ENCODE measurements at places on chromosomes 1 and 21.

- DNase-seq: no peak
Observed at GRCh38 chr1:213996320-213997037, 8.7 kb downstream of the PROX1 start.

DNA sequence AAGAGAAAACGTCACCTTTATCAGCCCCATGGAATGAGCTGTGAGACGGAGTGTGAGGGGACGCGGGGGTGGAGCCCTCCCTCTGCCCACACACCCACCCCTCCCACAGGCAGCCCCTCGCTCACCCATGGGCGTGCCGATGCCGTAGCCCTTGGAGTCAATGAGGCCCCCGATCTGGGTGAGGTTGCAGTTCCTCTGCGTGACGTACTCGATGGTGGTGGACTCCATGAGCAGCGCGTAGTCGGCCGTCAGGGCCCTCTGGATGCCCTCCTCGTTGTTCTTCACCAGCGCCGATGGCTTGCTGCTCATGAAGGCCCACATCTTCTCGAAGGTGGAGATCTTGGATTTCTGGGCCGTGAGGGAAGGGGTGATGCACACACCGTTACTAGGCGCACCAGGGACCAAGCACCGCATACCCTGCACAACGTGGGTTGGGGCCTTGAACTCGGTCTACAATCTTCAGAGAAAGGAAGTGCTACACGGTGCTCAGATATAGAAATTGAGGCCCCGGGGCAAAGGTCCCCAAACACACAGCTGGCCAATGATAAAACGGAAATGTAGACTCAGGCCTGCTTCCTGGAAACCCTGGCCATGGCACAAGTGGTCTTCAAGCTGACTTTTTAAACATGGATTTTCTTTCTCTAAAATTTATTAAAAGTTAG is 228.2 kb downstream of the GRIK3 start:
- DNase-seq: no peak

- no peak for DNase-seq
Observed at GRCh38 chr1:201326710-201327109, 43.4 kb downstream of the PKP1 start.

- DNase-seq: no peak
Observed at GRCh38 chr1:231507476-231508355, 20.8 kb upstream of the TSNAX start.

DNA sequence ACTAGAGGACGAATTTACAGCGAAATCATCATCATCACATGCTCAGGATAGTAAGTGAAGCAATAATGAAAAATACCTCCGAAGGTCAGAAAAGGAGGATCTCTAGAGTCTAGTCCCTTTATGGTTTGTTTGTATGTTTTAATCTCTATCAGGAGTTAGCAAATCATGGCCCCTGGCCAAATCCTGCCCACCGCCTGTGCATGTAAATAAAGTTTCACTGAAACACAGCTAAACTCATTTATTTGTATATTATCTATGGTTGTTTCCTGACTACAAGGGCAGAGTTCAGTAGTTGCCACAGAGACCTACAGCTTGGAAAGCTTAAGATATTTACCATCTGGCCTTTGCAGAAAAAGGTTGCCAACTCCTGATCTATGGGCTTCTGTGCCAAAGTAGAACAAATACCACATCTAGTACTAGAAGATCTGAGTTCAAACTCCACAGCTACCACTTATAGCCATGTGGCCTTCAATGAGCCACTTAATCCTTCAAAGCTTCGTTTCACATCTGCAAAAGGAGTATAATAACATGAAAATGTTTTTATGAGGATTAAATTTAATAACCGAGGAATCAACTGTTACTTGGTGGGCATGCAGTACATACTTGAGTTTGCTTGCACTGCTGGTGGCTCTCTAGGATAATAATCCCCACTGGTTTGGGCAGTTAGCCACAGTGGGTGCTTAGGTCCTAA is 94.0 kb upstream of the KIF26B start:
- no peak for DNase-seq

DNA sequence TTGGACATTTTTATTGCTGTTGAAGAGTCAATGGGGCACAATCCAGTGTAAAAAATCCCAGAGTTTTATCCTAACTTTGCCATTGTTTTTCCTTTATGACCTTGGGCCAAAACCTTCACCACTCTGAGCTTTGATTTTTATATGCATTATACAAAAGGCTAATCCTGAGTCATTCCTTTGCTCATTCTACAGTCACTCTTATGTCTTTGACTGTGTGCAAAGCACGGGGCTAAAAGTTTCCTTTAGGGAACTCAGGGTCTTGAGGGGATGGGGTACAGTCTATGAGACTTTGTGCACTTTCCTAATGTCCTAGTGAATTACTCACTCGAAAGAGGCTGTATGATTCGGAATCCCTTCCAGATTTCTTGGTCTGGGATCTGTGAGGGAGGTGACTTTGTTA is 543.2 kb upstream of the CAMK1G start:
- no peak for DNase-seq

GRCh38 chr1:111204201-111204982 is 3.9 kb upstream of the DENND2D start:
- peak; percentile 51 for DNase-seq

- no peak for DNase-seq
Observed at GRCh38 chr1:4062992-4063391, 162.9 kb upstream of the C1orf174 start.

DNA sequence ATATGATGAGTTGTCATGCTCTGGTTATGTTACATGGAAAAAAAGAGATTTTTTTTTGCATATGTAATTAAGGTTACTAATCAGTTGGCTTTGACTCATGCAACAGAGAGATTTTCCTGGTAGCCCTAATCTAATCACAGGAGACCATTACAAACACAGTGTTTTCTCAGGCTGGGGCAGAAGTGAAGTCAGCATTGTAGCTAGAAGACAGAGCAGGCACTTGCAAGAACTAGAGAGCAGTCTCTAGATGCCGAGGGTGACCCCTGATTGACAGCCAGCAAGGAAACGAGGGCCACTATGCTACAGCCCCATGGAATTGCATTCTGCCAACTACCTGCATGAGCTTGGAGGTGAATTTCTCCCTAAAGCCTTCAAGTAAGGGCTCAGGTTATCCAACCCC is 151.3 kb downstream of the RUNX1 start:
- no peak for DNase-seq

GRCh38 chr1:223214261-223214807 is 71.3 kb upstream of the TLR5 start:
- no peak for DNase-seq

DNA sequence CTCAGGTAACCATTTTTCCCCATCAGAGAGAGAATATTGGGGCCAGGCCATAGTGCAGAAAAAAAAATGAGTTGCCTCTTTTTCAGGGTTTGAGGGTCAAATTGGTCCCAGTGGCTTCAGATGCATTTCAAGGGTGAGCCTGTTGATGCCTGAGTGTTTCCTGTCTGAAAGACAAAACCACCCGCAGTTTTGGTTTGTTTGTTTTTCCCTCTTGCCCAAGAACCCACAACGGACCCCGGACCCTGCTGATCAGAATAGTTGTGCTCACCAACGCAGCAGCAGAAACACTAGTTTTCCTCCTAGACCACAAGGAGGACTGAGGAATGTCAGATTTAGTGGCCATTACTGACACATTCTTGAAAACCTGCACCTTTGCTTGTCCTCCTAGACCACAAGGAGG is 1433.1 kb downstream of the PLA2G4A start:
- no peak for DNase-seq

GRCh38 chr1:6447818-6448748 is 17.9 kb downstream of the TNFRSF25 start:
- DNase-seq: no peak

- no peak for DNase-seq
Observed at GRCh38 chr1:112676543-112676942, 2.1 kb downstream of the MOV10 start.

GRCh38 chr1:67957066-67957465 is 93.4 kb downstream of the DIRAS3 start:
- DNase-seq: no peak

- DNase-seq: no peak
Observed at GRCh38 chr1:57112148-57112547, 146.3 kb upstream of the C8B start.

DNA sequence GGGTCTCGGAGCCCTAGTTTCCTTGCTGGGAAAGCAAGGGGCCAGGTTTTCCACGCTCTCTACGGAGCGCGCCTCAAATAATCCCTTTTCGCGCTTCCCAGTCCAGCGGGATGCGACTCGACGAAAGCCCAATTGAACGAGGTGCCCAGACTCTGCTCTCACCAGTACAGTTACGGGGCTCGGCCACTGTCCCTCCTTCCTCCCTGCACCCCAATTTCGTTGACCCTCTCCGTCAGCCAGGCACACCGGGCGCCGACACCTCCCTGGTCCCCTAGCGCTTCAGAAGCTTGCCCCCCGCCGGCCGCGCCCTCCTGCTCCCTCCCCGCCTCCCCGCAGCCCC is 389 bp downstream of the SEMA6C start:
- no peak for DNase-seq

DNA sequence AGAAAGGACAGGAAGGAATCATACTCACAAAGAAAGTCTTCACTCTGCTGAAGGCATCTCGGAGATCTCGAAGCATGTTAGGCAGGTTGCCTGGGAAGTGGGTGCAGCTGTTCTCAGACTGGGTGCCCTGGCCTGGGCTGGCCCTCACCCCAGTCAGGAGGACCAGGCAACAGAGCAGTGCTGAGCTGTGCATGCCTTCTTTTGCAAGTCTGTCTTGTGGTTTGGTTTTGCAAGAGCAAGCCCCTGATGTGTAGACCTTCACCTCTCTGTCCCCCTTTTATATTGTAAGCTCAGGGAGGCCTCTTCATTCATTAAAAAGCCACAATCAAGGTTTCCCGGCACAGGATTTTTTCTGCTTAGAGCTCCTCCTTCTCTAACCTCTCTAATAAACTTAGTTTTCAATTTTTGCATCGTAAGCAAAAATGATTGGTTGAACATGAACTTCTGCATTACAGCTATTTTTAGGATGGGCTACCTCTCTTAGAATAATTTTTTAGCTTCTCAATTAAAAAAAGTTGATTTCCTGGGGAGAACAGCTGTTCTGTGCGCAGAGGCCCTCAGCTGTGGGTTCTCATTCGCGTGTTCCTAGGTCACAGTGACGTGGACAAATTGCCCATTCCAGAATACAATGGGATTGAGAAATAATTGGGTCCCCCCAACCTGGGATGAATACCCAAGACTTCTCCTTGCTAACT is at the start of gene IL10:
Gene IL10 (minus strand): TSS at position 252 of the 695 bp plus-strand sequence. CDS start 59 bp downstream, at position 193.
- DNase-seq: no peak

GRCh38 chr1:49333906-49334305 is 557.2 kb upstream of the BEND5 start:
- no peak for DNase-seq

DNA sequence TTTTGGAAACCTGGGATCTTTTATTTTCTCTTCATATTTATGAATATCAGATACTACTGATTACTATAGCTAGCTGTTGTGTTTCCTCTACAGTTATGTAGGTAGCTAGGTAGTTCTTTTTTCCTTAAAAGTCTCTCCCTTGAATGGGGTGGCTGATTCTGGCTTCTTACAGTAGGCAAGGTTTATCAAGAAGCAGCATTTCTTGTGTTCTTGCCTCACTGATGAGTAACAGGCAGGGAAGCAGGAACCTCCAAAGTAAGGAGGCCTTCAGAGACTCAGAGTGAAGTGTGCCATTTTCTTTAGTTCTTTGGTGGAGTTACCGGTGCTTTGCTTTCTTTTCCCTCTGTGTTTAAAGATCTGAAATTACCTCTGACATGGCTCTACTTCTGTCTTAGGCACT is 56.0 kb downstream of the ZMYM4 start:
- no peak for DNase-seq

- DNase-seq: no peak
Observed at GRCh38 chr1:39977202-39977601, 22.3 kb downstream of the MFSD2A start.

DNA sequence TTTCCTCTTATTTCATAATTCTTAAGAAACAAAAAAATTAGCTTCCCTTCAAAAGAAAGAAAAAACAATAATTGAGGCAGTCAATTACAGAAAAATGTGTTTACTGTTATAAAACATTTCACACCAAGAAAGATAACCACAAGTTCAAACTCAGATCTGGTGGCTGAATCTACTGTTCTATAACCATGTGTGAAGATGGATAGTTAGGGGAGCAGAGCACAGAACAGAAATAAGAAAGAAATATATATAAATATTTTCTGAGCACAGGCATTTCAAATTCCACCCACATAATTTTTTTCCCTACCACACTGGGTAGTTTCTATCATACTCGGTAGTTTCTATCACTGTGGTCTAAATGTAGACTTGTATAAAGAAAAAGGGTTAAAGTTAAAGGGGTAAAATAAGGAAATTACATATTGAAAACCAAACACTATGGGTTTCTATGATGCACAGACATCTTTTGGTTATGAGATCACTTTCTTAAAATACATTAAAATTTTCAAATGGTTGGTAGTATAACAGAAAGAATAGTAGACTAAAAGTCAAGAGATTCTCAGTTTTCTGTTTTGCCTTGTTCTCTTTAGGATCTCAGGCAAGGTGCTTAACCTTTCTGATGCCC is 10.8 kb downstream of the LYST start:
- DNase-seq: no peak

DNA sequence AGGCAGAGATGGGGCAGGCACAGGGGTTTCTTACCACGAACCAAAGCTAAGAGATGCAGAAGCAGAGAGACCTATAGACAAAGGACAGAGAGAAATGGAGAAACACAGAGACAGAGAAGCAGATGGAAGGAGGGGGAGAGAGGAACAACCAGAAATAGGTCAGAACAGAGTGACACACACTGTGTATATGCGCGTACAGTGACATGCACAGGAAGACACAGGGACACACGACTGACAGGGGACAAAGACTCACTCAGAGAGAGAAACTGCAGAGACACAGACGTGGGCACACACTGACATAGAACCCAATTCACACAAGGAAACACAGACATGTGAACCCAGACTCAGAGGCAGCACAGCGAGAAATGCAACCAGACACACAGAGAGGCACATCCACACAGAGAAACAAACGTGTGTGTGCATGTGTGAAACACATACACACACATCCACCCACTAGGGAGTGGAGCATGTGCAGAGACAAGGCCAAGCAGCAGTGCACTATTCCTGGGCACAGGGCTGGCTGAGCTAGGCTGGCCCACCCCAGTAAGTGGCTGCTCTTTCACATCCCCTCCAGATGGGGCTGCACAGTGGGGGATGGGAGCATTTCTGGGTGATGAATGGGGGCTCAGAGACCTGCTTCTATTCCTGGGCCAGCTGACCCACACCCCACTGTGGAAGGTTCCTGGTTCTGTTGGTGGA is 123.4 kb upstream of the CSF3R start:
- no peak for DNase-seq

DNA sequence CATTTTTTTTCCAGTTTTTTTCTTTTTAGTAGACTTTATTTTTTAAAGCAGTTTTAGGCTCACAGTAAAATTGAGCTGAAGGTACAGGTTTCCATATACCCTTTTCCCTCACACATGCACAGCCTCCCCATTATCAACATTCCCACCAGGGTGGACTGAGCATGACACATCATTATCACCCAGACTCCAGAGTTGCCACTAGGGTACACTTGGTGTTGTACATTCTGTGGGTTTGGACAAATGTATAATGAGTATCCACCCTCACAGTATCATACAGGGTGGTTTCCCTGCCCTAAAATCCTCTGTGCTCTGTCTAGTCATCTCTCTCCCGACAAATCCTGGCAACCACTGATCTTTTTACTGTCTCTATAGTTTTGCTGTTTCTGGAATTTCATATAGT is 3.0 kb upstream of the AIM2 start:
- DNase-seq: no peak

Data from stimulated activated CD8-positive, alpha-beta memory T cell treated with anti-CD3 and anti-CD28 coated beads, Interleukin-15, amount 100 ng/mL, for 1 hour (primary cell).